ENCODE measurements at places on chromosomes 4 and X.

- DNase-seq: no peak
These were observed 1343.8 kb upstream of the IGFBP7 start for GRCh38 chr4:58453956-58454355.

DNA sequence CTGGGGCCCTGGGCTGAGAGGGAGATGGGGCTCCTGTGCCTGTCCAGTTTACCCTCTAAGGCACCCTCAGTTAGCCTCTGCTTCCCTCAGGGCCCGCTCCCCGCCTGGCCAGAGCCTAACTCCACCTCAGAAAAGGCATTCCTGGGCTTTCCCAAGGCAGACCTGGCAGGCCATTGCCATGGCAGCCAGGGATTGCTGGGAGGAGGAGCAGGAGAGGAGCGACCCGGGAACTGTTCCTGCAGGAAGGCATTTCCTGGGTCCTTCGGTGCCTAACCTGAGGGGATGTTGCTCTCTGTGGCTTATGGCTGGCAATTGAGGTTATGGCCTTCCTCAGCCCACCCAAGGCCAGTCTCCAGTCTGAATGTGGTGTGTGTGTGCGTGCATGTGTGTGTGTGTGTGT lies 131.3 kb downstream of the PJA1 start:
- no peak for DNase-seq

- no peak for DNase-seq
These were observed 670 bp downstream of the PAPSS1 start for GRCh38 chr4:107719207-107719921.

GRCh38 chr4:21709031-21709430 lies 239.5 kb downstream of the KCNIP4 start:
- no peak for DNase-seq

DNA sequence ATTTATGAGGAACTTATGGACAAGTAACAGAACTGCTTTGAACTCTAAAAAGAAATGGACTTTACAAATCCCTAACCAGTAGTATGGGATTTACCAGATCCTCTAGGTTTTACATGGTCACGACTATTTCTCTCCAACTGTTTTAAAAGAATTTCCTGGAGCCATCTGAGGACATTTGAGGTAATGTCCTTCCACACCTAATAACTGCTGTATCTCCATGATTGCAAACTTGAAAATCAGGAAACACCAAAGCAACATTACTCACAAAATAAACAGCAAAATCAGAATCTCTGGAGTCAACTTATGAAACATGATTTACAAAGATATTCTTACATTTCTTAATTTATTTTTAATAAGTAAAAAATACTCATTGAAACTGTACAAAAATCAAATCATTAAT lies 58.0 kb downstream of the STAP1 start:
- DNase-seq: no peak

DNA sequence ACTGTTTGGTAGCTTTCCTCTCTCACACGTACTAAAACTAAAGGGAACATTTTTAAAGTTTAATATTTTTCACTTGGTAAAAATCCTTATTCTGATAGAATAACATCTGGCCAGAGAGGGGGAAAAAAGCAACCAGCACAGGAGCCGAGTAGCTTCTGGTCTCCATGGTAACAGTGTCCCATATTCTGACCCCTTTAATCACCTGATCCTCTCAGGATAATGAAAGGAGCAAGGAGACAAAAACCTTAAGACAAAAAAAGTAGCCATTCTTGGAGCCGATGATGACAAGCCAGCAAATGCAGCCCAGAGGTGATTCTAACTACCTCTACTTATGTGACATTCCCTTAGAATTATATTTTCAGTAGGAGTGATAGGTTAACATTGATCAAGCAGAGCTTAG lies 126.6 kb downstream of the SLC39A8 start:
- no peak for DNase-seq

DNA sequence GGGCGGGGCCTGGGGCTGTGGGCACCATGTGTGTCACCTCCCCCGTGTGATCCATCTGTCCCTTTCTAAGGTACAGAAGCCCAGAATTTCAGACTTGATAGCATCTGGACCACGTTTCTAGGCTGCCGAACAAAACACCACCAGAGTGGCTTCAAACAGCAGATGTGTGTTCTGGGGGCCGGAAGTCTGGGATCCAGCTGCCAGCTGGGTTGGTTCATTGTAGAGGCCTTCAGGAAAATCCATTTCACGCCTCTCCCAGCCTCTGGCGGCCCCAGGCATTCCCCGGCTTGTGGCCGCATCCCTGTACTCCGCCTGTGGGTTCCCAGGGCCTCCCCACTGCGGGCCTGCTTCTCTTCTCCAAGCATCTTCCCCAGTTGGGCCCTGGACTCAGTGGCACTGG lies 39.6 kb upstream of the GPR78 start:
- DNase-seq: no peak

- no peak for DNase-seq
These were observed 153.6 kb downstream of the QDPR start for GRCh38 chr4:17358241-17358640.

GRCh38 chr4:98586962-98587354 lies 71.5 kb downstream of the TSPAN5 start:
- no peak for DNase-seq

All from stimulated activated CD8-positive, alpha-beta memory T cell treated with anti-CD3 and anti-CD28 coated beads, Interleukin-12 subunit alpha, Interleukin-12 subunit beta, amount 100 ng/mL, for 1 hour (primary cell).